ENCODE measurements at places on chromosomes 16 and 17.

- no peak for DNase-seq
These were observed 16.7 kb downstream of the EPOP start for GRCh38 chr17:38657824-38658740.

DNA sequence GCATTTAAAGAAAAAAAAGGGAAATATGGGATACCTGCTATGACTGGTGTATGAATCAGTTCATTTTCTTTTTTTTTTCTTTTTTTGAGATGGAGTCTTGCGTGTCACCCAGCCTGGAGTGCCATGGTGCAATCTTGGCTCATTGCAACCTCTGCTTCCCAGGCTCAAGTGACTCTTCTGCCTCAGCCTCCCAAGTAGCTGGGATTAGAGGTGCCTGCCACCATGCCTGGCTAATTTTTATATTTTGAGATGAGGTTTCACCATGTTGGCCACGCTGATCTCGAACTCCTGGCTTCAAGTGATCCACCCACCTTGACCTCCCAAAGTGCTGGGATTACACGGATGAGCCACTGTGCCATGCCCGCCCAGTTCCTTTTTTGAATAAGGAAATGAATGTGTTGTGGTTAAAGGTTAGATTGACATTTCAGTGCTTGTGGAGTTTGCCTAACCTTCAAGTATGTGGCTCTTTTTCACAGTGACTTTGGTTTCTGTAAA lies 7.7 kb downstream of the HAPSTR1 start:
- no peak for DNase-seq

DNA sequence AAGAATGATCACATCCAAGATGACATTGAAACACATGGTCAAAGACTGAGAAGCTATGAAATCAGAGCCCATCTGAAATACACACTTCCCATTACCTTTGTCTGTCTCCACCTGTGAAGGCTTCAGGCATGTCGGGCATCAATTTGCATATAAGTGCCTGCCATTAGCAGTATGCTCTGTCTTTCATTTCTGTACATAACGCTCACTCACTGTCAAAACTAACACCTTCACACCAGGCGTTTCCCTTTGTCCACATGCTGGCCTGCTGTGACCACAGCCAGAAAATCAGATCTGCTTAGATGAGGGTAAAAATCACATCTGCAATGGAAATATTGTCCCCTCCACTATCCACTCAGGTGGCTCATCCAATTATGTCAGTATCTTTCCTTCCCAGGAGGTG lies 524.8 kb downstream of the TOX3 start:
- DNase-seq, result no peak

GRCh38 chr17:19744922-19745757 lies 3.0 kb downstream of the ALDH3A1 start:
- DNase-seq, result peak; percentile 93

GRCh38 chr16:28188085-28188916 lies 23.5 kb downstream of the XPO6 start:
- DNase-seq, result no peak

DNA sequence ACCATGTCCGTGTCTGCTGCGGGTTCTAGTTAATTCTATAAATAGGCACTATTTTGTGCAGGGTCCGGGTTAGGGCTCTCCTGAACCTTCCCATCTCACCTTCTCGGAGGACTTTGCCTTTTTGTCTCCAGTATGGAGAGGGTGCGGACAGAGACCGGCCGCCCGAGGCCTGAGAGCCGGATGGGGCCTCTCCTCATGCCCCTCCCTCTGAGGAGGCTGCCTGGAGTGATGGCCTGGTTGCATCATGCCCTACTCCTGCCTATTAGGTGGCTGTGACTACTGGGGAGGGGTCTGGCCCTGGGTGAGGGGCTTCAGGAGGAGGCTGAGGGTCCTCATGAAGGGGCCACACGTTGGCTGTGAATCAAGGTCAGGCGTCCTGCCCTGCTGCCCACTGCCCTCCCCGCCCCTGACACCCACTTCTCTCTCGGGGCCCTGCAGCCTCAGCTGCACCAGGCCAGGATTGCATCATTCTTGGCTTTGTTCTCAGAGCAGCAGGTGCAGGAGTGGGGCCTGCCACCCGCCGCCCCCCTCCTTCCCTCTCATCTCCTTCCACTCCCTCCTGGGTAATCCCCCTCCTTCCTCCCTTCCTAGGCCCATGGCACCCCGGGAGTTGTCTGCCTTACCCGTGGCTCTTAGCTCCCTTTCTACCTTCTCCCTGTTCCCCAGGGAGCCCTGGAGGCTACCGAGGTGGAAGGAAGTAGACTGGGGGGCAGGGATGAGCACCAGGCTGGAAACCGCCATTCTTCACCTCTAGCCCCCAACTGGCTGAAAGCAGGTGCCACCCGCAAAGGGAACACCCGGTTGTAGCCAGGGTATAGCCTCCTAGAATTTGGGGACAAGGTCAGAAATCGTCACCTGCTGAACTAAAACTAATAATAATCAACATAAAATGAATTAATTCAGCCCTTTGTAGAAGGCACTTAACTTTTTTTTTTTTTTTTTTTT lies 12.7 kb upstream of the ARHGAP23 start:
- DNase-seq, result peak; percentile 89

DNA sequence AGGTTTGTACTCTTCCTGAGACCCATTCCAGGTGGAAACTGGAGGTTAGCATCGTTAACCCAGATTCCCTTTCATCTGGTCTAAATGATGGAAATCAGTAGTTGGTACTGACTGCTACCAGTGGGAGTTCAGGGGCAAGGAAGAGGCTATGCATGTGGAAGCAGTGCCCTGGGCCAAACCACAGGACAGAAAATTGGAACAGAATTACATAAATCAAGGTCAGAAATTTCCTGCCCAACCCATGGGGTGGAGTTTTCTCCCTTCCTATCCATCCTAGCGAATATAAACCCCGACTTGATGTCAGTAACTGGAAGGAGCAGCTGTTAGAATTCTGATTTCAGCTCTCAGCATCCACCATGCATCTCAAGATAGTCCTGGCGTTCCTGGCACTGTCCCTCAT lies at the start of gene AOC2:
Gene AOC2 (plus strand): TSS at position 310 of the 400 bp plus-strand sequence. CDS start 47 bp downstream, at position 357.
- no peak for DNase-seq

- DNase-seq, result peak; percentile 62
These were observed 26.2 kb downstream of the TEKT5 start for GRCh38 chr16:10668322-10669045.

- no peak for DNase-seq
These were observed 202.7 kb downstream of the FOXL1 start for GRCh38 chr16:86781046-86781445.

DNA sequence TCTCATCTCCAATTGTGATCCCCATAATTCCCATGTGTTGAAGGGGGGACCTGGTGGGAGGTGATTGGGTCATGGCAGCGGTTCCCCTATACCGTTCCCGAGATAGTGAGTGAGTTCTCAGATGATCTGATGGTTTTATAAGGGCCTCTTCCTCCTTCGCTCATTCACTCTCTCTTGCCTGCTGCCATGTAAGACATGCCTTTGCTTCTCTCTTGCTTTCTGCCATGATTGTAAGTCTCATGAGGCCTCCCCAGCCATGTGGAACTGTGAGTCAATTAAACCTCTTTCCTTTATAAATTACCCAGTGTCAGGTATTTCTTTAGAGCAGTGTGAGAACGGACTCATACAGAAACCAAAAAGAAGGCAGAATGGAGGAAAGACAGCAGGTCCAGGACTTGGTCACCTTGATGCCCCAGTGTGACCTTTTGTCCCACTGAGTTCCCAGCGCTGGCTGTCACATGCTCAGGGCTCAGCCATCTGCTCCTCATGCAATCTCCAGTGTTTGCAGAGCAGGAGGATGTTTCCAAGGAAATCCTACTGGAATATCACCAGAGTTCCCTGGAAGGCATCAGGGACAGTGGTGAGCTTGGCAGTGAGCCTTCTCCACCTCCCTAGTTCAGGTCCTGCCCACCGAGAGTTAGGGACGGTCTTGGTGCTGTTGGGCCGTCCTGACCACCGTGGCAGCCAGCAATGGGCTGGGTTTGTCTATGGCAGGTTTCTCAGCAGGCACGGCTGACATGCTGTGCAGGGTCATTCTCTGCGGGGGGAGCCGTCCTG lies 96.7 kb downstream of the SEC14L1 start:
- no peak for DNase-seq

GRCh38 chr17:1626333-1626732 lies 2.3 kb downstream of the SLC43A2 start:
- no peak for DNase-seq

DNA sequence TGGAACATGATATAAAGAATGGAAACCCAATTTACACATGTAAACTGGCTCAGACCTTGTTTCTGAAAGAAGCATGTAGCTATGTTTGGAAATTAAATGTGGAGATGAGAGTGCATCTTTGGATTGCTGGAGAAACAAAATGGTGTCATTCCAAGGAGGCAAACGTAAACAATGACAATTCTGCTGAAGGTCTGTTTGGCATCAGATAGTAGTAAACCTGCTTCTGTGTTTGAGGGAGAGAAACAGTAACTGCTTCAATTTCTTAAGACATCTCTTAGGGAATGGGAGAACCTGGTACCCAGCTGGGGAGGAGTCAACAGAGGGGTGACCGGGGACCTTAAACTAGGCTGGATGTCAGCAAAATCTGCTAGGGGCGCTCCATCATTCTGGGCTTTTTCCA lies 23.5 kb downstream of the GPRC5B start:
- DNase-seq, result peak; percentile 48

GRCh38 chr16:50246299-50247122 lies 19.8 kb upstream of the ADCY7 start:
- DNase-seq, result peak; percentile 41

DNA sequence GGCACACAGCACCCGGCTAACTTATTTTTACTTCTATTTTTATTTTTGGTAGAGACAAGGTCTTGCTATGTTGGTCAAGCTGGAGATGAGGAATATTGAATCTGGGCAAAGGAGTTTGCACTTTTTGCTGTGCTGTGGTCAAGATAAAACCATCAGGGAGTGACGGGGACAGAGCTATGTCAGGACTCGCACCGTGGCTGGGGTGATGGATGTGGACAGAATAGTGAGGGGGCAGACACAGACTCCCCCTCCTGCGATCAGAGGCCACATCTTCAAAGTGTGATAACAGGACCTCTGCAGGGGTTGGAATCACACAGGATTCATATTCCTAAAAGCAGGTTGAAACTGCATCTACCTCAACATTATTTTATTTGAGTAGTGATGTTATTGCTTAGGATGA lies 25.6 kb downstream of the IL21R start:
- no peak for DNase-seq

GRCh38 chr17:72822358-72823023 lies 270.0 kb downstream of the SLC39A11 start:
- no peak for DNase-seq

- DNase-seq, result no peak
These were observed 3.0 kb downstream of the LRRC75A start for GRCh38 chr17:16488968-16489337.

DNA sequence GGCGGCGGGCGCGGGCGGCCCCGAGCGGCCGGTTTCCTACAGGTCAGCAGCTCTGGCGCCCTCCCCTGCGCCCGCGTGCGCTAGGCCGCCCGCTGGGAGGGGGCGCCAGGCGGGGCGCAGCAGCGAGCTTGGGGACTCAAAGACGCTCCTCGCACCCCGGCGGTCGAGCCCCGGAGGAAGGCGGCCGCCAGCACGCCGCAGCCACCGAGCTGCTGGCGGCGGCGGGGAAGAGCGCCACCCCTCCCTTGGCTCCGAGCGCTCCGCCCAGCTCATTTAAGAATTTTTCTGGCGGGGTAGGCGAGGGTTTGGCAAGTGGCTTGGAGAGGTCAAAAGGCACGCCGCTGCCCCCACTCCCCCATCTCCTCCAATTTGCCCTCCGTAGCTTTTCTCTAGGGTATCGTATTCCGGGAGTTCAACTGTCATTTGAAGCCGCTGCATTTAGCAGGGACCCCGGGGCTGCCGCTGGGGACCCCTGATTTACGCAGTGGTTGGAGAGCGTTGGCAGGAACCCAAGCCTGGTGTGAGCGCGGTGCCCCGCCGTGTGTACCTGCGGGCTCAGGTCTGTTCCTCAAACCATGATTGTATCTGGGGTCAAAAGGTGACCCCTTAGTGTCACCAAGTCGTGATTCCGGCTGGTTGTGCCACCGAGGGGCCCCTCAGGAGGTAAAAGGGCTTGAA lies 59.5 kb upstream of the GSE1 start:
- peak; percentile 90 for DNase-seq

DNA sequence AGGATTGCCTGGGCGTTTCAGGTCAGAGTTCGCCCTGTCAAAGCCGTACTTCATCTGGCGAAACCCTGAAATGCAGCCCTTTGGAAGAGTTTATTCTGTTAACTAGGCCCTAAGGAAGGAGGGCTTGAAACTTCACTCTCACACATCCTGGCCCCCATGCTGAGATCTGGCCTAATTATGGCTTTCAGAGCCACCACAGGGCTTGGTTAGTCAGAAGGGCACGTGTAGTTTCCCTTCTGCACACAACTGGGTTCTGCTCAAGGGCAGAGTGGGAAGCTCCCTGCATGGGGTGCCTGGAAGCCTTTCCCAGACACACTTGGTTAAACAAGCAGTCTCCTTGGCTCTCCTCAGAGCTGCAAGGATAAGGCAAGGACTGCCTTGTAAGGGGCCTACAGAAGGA lies 397.3 kb downstream of the SHISA9 start:
- DNase-seq, result peak; percentile 79

GRCh38 chr16:27333104-27333503 lies 19.3 kb downstream of the IL4R start:
- no peak for DNase-seq

Data from mesendoderm (in vitro differentiated cells).